ENCODE measurements at places on chromosomes 12 and 14.

- no peak for DNase-seq
Observed at GRCh38 chr12:25020621-25021243, 71.8 kb upstream of the BCAT1 start.

DNA sequence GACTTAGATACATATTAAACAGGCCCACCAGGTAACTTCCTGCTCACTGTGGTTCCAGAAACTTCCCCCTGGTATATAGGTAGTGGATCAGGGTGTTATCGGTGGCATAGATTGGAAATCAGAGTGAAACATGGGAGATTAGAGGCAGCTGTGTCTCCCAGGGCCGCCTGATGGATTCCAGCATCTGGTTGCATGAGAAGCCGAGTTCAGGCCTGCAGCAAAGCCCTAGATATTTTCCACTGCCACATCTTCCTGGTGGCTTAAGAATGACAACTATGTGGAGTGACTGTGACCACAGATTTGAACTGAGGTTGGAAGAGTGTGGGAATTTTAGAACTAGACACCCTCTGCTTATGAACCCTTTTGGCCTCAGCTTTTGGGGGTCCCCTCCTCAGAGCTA lies 184.8 kb upstream of the NTF3 start:
- DNase-seq, result no peak

- no peak for DNase-seq
Observed at GRCh38 chr14:97306133-97306759, 509.1 kb downstream of the VRK1 start.

GRCh38 chr14:86462193-86462753 lies 932.3 kb downstream of the FLRT2 start:
- peak; percentile 1 for DNase-seq

DNA sequence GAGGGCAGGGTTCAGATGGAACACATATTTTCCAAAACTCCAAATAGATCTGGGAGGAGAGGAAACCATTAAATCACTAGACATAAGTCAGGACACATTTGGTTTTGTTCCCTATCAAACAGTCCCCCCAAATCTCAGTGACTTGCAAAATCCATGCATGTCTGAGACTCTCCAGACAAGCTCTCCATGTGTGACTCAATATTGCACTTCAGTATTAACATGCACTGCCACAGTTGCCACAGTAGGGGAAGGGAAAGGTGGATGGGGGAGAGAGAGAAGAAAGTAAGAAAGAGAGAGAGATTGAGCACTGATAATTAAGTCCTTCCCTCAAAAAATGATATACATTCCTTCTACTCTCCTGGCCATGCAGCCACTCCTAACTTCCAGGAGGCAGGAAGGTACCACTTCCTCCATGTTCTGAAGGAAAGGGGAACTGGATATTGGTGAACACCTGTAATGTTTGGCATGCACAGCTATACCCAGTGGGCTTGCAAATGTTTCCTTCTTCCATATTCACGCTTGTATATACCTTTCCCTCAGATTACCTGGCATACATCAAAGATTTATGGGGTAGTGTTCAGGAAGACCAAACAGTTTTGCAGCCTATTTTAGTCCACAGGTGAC lies 310.0 kb downstream of the ZFP36L1 start:
- no peak for DNase-seq

GRCh38 chr12:29782871-29783772 lies 620 bp downstream of the TMTC1 start:
- no peak for DNase-seq

GRCh38 chr12:14614704-14615121 lies 47.0 kb upstream of the PLBD1 start:
- DNase-seq, result no peak

DNA sequence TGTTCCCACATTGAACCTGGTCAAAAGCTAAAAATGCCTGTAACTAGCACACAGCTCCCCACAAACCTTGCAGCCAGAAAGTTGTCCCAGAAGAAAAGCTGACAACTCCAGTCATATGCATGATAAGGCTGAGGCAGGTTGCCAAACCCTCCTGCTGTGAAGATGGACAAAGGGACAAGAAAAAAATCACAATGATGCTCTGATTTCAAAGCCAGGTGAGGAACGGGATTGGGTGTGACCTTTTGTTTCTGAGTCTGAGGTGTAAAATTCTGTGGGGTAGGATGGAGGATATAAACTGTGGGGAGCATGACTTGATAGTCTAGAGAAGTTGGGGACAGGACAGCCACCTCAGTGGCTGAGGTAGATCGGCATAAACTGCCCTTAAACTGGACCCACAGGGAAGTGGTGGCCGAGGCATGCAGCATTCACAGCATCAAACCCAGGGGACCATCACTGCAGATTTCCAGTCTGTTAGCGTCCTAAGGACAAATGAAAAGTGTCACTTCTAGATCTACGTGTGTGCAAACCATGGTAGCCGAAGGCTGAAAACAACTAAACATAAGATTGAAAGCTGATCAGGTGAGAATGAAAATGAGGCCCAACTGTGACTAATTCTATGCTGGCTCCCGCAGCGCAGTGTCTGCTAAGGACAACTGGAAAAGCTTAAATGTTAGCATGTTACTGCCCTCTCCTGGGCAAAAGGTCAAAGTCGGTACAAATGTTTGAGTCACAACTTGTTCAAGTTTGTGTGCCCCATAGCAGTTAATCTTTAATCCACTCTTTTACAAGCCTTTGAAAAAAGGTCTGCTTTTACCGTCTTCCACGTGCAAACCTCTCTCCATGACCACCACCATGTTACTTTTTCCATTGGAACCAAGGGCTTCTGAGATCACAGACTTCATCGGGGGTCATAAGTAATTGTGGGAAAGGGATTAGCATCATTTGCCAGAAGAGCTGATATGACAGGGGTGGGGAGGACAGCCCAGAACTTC lies 39.8 kb downstream of the GRIN2B start:
- peak; percentile 57 for DNase-seq
